ENCODE measurements at places on chromosomes 16 and 17. TPM values are rescaled to one million over a fixed set of nuclear protein-coding genes. Genes with fewer than 3 reads are reported as not detected.

MPV17L gene
- not detected for total RNA-seq

EVPL gene
- total RNA-seq = not detected

DNA sequence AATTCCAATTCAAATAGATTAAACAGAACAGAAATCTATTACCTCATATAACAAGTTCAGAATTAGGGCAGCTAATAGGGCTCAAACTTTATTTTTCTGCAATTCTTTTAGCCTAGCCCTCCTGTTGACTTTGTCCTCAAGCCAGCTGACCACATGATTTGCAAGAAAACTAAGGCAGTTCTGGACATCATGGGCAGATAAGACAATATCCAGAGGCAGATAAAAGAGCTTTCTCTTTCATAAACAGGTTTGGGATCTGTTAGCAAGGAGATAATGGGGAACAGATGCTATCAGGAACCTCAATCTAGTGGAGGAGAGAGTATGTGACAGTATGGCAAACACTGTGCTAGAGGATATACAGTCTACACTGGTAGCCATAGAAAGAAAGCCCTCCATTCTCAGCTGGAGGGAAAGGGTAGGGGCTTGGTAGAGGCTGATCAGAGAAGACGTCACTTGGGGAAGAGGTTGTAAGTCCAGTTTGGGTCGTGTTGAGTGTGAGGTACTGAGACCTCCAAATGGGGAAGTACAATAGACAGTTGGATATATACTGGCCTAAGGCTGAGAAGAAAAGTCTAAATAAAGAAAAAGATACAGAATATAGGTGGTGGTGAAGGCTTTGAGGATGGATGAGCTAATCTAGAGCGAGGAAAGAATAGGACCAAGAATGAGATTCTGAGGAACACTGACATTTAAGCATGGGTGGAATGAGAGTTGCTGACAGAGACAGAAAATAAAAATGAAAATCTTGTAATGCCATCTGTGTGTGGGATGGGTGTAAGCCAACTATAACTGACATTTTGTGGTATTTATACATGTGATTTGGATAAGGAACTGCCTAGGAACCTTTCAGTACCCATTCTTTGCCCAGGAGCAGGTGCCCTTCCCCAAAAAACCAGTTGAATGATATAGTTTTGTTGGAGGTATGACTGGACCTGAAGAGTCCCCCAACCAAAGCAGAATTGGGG, 67.4 kb downstream of the CYB561 start:
- no peaks in the 10 kb centered on the region for H3K36me3 ChIP-seq
- H3K4me3 ChIP-seq = no peak overlapping the region
- no peak overlapping the region for H3K27ac ChIP-seq
- H3K27me3 ChIP-seq = no peaks in the 10 kb centered on the region
- peaks cover 5% of the 10 kb centered on the region for H3K4me1 ChIP-seq

DNA sequence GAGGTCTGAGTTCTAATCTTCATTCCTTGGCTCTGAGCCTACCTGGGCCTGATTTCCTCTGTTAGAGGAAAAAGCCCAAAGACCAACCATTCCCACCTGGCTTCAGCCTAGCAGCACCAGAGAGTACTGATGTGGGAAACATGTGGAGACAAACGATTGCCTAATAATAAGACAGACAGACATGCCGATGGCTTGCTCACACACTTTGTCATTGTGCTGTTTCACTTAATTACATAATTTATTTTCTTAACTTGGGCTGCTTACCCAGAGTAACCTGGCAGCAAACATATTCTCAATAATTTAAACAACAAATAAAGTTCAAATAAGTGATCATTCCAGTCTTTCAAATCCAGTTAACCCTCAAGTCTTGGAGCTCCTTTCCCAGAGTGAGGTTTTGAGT, 83.4 kb downstream of the MAF start:
- H3K27me3 ChIP-seq = no peaks in the 10 kb centered on the region
- H3K4me3 ChIP-seq = no peak overlapping the region
- no peaks in the 10 kb centered on the region for H3K4me1 ChIP-seq
- H3K27ac ChIP-seq = no peak overlapping the region
- no peaks in the 10 kb centered on the region for H3K36me3 ChIP-seq
- no peak for DNase-seq

- no peak overlapping the region for H3K4me3 ChIP-seq
- H3K27ac ChIP-seq = no peak overlapping the region
- no peak for DNase-seq
- peaks cover 25% of the 10 kb centered on the region for H3K27me3 ChIP-seq
- H3K4me1 ChIP-seq = no peaks in the 10 kb centered on the region
These were observed 3.9 kb upstream of the TMEM235 start for GRCh38 chr17:78227455-78227916.

All from SJSA1 (cell line).